Renal pelvis (tissue), 12 donors: ENCODE measurements at places on chromosomes 11 and 22. TPM values are rescaled to one million over a fixed set of nuclear protein-coding genes. Genes with fewer than 3 reads are reported as not detected.

Gene IL17REL
- not detected for polyA plus RNA-seq

Gene SLC39A13
- 64.3 TPM for polyA plus RNA-seq

Gene OR51D1
- not detected for polyA plus RNA-seq

Gene ST14
- 34.2 TPM for polyA plus RNA-seq

Gene TSPO
- polyA plus RNA-seq: 28.5 TPM

Gene SDHAF2
- 42.1 TPM for polyA plus RNA-seq

Gene BATF2
- polyA plus RNA-seq: 3.1 TPM

Gene GNAZ
- polyA plus RNA-seq: 7.8 TPM

Gene GRAMD1B
- polyA plus RNA-seq: 12.8 TPM

Gene ROBO4
- polyA plus RNA-seq: 24.8 TPM

Gene OR51I1
- not detected for polyA plus RNA-seq

Gene CRYBB2
- polyA plus RNA-seq: 0.52 TPM

Gene TESMIN
- polyA plus RNA-seq: 21.3 TPM

Gene TMPRSS5
- polyA plus RNA-seq: 0.56 TPM

Gene CCDC81
- polyA plus RNA-seq: 0.85 TPM

Gene CECR2
- 23.0 TPM for polyA plus RNA-seq

Gene OTOG
- polyA plus RNA-seq: 0.66 TPM

Gene CHRDL2
- polyA plus RNA-seq: 0.50 TPM

Gene MRGPRX4
- not detected for polyA plus RNA-seq

Gene SMTNL1
- polyA plus RNA-seq: 0.37 TPM

Gene OSBP
- polyA plus RNA-seq: 52.3 TPM

Gene FIBIN
- 16.4 TPM for polyA plus RNA-seq

Gene MRGPRE
- polyA plus RNA-seq: not detected

Gene CALCA
- polyA plus RNA-seq: 13.3 TPM

Gene SNX32
- polyA plus RNA-seq: 3.3 TPM

Gene FAM180B
- polyA plus RNA-seq: 0.26 TPM

Gene FAM118B
- 27.3 TPM for polyA plus RNA-seq

Gene TRIM66
- 11.6 TPM for polyA plus RNA-seq

Gene ANO9
- 17.4 TPM for polyA plus RNA-seq

Gene HBE1
- polyA plus RNA-seq: 2.4 TPM

Gene CNIH2
- polyA plus RNA-seq: 4.4 TPM

Gene CTSW
- polyA plus RNA-seq: 0.73 TPM

Gene CFAP300
- polyA plus RNA-seq: 5.6 TPM

Gene DEUP1
- polyA plus RNA-seq: 0.73 TPM

Gene TIMM8B
- 86.2 TPM for polyA plus RNA-seq

Gene GRAP2
- 1.2 TPM for polyA plus RNA-seq

Gene OR52H1
- polyA plus RNA-seq: not detected

Gene GALNT18
- 26.4 TPM for polyA plus RNA-seq

Gene DDTL
- polyA plus RNA-seq: 10.8 TPM

Gene GDPD4
- not detected for polyA plus RNA-seq

Gene DSCAML1
- 4.0 TPM for polyA plus RNA-seq

Gene MUC6
- 35.8 TPM for polyA plus RNA-seq

Gene ATG13
- polyA plus RNA-seq: 60.8 TPM

Gene USH1C
- 68.8 TPM for polyA plus RNA-seq

Gene ADAMTS15
- 65.4 TPM for polyA plus RNA-seq

Gene UBTFL1
- polyA plus RNA-seq: not detected

Gene KRTAP5-7
- polyA plus RNA-seq: 0.18 TPM

Gene C11orf16
- polyA plus RNA-seq: 1.1 TPM

Gene FAM89B
- polyA plus RNA-seq: 35.4 TPM

Gene CYP2D6
- polyA plus RNA-seq: 7.2 TPM

Gene LGALS12
- 0.34 TPM for polyA plus RNA-seq

Gene IFITM10
- 0.19 TPM for polyA plus RNA-seq

Gene SULT4A1
- polyA plus RNA-seq: 2.8 TPM

Gene NCAM1
- 73.2 TPM for polyA plus RNA-seq

Gene PKP3
- 6.5 TPM for polyA plus RNA-seq
